ENCODE measurements at places on chromosomes 7 and 10.

DNA sequence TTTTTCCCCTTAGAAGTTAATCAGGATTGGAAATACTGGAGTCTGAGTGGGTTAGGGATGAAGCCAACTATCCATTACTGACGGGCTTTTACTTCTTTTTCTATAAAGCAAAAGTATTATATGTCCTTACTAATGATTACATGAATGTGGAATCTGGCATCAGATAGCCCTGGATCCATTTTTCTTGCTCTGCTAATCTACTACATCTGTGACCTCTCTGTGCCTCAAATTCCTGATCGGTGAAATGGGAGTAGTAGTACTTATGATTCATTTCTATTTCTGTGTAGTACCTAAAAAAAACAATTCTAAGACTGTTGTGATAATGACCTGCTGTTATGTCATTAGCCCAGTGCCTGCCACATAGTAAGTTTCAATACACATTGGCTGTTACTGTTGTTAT lies 621.6 kb downstream of the SORCS3 start:
- DNase-seq, result no peak

GRCh38 chr10:17460756-17461155 lies 6.4 kb upstream of the ST8SIA6 start:
- DNase-seq, result no peak

DNA sequence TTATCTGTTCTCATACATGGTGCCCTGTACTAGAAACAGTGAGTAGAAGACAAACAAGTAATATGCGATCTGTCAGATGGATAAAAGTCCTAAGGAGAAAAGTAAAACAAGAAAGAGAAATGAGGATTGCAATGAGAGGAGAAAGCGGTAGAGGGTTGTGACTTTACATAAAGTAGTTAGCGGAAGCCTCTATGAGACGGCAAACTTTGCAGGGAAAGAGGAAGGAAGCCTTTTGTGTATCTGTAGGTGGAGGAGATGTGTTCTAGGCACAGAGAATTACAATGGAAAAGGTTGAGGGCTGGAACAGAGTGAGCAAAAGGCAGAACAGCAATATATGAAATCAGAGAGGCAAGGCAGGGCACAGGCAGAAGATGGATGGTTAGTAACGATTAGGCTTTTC lies 150.4 kb upstream of the SEMA3E start:
- DNase-seq, result no peak

DNA sequence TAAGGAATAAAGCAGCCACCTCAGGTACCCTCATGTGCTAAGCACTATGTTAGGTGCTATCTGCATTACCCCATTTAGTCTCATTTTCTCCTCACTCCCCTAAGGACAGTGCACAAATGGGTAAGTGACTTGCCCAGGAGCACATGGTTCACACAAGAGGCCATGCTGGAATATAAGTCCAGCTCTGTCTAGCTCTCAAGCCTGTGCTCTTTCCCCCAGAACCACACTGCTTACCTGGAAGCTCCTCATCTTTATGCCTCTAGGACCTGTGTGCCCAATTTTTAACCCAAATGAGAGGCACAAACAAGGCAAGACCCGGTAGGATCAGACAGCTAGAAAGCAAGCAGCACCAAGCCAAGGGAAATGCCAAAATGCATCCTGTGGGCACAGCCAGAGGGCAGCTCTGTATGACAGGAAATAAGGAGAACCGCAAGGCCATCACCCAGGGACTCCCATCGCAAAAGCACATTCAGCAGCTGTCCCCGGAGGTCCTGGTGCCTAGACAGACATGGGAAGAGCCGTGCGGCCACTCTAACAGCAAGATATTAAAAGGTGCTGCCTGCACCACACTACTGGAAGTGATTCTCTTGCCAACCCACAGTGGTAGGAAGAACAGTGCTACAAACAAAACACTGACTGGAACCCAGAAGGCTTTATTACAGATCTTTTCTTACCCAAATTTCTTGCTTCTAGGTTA lies 88.1 kb downstream of the GSAP start:
- DNase-seq, result no peak

DNA sequence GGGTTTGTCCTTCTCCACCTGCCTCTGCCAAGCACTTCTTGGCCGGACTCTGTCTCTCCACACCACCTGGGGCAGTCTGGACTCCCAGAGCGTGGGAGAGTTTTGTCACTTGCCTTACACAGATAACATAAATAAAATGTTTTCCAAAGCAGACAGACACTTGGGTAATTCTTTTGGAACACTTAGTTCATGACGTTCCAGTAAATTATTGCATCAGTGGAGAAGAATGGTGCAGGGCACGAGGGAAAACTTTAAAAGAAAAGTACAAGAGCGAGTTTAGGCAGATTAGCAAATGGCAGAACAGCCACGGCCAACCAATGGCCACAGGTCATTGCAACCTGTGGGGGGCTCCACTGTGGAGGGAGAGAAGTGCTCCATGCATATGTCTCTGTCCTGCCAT lies 170.6 kb upstream of the GRB10 start:
- DNase-seq, result no peak

DNA sequence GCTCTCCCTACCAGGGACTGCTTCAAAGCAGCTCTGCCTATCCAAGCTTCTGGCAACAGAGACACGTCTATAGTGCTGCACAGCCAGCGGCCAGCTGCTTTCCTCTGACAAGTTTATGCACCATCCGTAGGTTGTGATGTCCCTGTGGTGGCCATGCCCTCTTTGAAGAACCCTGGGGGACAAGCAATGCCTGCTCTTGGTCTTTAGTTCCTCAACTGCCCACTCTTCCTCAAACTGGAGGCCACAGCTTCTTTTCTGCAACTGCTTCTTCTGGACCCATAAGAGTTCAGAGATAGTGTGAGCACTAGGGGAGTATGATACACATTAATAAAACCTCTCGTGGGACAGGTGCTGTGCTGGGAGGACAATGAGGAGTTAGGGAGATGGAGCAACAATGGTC lies 164.9 kb downstream of the ELMO1 start:
- DNase-seq, result no peak

DNA sequence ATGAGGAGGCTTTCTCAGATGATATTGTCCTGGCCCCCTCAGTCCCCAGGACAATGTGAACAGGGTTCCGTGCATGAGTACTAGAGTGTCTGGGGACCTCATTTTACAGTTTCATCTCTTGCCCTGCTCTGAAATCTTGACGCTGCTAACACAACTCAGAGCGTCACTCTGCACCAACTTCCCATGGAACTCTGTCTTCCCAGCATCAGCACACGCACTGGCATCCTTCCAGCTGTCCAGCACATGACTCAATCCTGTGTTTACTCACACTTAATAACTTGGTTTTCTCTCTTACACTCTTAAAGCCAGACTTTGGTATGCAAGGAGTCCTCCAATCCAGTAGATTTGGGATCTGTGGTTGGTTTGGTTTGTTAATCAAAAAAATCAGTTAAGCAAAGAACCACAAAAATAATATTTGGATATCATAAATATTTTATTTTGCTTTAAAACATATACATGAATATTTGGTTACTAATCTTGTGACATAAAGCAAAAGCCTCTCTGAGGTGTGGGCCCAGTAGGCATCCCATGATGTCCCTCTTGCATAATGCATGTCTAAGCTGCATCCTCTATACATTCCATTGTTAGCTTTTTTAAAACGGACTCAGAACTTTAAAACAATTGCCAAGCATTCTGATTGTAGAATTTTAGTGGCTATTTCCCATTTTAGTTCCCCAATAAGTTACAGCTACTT lies 131.0 kb downstream of the CXCL12 start:
- no peak for DNase-seq

- DNase-seq, result no peak
These were observed at the start of gene ADIRF for GRCh38 chr10:86968271-86968993. Gene ADIRF (plus strand): TSS chr10:86968482. CDS start chr10:86968545, 63 bp downstream.

- DNase-seq, result no peak
These were observed 52.1 kb upstream of the TMEM72 start for GRCh38 chr10:44858988-44859387.

- DNase-seq, result no peak
These were observed 256.2 kb downstream of the ELFN1 start for GRCh38 chr7:1925973-1926907.

DNA sequence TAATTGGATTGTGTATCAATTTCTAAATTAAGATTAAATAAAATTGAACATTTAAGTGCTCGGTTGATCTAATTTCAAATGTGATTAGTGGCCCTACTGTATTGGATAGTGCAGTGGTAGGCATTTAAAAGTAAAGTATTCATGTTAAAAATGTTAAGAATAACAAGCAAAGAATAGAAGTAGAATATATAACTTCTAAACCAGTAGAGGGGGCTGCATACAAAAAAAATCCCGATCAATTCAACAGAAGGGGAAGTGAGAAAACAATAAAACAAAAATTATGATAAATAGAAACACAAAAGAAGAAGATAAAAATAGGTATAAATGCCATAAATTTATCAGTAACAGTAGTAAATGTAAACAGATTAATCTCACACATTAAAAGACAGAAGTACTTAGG lies 24.9 kb upstream of the WDFY4 start:
- no peak for DNase-seq

GRCh38 chr10:50395851-50396250 lies 144.5 kb upstream of the ASAH2 start:
- DNase-seq, result no peak

- no peak for DNase-seq
These were observed 97.7 kb upstream of the FEZF1 start for GRCh38 chr7:122402235-122402634.

DNA sequence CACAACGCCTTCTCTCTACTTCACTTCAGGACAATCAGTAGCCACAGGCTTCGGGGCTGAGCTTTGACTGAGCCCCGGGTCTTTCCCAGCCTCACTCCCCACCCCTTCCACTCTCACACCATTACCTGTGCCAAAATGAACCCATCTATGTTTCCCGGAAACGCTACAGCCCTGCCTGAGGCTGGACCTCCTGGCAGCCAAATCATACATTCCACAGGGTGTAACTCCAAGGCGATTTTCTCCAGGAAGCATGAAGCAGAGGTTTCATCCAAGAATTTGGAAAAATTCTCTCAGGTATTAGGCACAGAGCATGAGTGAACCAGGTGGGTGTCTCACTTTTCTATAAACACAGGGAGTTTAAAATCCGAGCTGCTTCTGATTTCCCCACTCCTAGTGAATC lies 286.3 kb downstream of the TNS3 start:
- no peak for DNase-seq

GRCh38 chr10:73898730-73899410 lies 12.1 kb upstream of the PLAU start:
- DNase-seq, result no peak

- no peak for DNase-seq
These were observed 36.7 kb upstream of the GALNTL5 start for GRCh38 chr7:151919595-151919994.

DNA sequence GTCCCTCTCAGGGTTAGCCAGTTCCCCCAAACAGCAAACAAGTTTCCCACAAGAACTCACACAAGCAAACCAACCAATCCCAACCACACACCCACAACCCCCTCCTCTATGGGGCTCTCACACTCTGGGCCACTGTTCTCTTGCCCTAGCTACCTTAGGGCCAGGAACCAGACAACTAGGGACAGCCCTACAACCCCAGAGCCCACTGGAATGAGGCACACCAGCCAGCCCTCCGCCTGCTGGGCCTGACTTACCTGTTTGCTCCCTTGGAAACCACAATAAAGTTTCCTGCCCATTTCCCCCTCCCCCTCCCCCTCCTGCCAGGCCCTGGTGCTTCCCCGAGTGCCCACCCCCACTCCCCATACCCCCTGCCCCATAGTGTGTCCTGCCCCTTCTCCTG lies 132.6 kb downstream of the WDR11 start:
- no peak for DNase-seq

DNA sequence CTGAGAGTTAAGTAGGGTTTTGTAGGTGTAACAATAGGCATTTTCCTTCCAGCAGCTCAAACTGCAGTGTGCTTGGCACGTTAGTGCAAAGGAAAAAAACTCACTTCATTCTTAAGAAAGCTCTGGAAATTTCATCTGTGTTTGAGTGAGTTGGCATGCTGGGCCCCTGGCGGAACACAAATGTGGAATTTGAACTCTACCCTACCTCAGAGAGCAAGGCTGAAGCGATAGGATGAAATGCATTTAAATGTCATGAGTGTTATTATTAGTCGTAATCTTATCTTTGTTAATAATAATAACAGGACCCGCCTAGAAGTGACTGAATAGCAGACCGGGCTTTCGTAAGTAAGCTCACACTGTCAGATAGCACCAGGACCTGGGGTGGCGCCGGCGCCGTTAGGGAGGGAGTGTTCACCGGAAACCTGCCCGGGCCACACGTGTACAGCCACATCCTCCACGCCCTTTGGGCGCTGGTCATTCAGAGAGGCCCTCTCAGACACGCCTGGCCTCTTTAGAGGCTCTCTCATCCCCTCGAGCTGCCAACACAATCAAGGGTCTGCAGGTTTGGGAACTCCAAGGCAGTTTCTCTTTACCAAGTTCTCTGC lies 63.5 kb downstream of the GRK5 start:
- DNase-seq, result peak; percentile 24

- DNase-seq, result no peak
These were observed 23.3 kb downstream of the PLCE1 start for GRCh38 chr10:94016727-94017714.

GRCh38 chr7:100575746-100576383 lies 2.2 kb upstream of the SAP25 start:
- DNase-seq, result no peak

- no peak for DNase-seq
These were observed 11.8 kb upstream of the PRKAR1B start for GRCh38 chr7:738723-739454.

DNA sequence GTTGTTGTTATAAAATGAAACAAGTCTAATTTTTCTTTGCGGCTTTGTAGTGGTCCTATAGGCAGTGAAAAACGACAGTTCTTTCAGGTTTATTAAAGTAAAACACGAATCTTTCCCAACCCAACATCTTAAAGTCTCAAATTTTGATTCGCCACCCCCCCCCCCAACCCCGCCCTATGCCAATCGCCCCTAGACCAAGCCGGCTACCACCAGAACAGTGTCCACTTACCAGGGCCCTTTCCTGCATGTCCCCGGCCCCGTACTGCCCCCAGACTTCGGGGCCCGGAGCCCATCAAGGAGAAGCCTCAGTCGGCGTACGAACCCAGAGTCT lies 335 bp upstream of the CHCHD1 start:
- no peak for DNase-seq

DNA sequence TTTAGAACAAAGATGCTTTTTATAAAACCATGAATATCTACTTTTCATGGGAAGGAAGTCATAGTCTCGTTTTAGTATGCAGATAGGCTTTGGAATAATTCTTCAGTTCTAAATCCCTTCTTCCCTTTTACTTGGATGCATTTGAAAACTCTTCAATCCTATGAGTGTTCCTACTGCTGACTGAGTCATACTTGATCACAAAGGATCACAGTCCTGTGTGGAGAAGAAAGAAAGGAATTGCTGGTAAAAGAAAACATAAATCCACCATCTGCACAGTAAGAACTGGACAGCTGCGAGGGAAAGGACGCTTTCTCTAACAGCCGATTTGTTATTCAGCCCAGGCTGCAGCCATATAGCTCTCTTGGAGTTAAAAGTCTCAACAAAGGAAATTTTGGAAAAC lies 209.9 kb downstream of the SEMA3E start:
- DNase-seq, result no peak

DNA sequence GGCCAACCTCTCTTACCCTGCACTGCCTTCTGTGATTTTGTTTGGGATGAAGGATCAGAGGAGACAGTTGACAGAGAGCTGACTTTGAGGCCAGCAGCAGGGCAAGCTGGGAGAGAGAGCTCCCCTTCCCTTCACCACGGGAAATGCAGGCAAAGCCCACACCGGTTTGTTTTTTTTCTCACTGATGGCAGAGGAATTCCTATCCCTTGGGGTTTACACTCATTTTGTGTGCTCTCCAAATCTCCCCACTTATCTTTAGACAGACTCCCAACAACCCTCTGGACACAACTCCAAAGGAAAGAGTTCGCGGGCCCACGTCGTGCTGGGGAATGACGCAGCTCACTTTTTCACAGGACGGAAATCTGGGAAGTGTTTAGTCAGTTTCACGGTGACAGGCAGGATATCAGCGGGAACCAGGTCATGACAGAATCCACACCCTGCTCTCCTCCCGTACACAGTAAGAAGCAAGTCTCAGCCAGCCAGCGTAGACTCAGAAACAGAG lies 68.3 kb upstream of the FAM171A1 start:
- no peak for DNase-seq

Measured in activated CD8-positive, alpha-beta memory T cell treated with anti-CD3 and anti-CD28 coated beads for 4 hours (primary cell).